ENCODE measurements at places on chromosomes 16 and 17. TPM values are rescaled to one million over a fixed set of nuclear protein-coding genes. Genes with fewer than 3 reads are reported as not detected.

DNA sequence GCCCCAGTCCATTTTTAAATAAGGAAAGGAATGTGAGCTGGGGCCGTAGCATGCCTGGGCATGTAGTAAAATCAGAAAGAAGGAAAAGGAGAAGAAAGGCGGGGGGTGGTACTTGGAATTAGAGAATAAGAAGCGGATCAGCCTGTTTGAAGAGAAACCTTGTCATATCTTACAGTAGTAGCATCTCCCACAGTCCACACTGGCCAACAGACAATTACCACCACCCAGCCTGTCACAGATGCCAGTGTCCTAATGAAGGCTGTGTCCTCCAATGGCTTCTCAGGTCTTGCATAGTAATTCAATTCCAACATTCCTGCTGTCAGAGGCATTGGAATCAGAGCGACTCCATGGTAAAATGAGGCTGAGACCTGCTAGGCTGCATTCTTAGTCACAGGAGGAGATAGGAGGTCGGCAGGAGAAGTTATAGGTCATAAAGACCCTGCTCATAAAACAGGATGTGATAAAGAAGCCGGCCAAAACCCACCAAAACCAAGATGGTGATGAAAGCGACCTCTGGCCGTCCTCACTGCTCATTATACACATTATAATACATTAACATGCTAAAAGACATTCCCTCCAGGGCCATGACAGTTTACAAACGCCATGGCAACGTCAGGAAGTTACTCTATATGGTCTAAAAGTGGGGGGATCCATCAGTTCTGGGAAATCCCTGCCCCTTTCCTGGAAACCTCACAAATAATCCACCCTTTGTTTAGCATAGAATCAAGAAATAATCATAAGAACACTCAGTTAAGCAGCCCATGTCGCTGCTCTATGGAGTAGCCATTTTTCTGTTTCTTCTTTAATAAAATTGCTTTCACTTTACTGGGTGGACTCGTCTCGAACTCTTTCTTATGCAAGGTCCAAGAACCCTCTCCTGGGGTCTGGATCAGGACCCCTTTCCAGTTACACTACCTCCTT, 9.6 kb upstream of the AKAP10 start:
- DNase-seq: no peak

GRCh38 chr16:7482032-7482431, 149.4 kb downstream of the RBFOX1 start:
- DNase-seq: no peak

DNA sequence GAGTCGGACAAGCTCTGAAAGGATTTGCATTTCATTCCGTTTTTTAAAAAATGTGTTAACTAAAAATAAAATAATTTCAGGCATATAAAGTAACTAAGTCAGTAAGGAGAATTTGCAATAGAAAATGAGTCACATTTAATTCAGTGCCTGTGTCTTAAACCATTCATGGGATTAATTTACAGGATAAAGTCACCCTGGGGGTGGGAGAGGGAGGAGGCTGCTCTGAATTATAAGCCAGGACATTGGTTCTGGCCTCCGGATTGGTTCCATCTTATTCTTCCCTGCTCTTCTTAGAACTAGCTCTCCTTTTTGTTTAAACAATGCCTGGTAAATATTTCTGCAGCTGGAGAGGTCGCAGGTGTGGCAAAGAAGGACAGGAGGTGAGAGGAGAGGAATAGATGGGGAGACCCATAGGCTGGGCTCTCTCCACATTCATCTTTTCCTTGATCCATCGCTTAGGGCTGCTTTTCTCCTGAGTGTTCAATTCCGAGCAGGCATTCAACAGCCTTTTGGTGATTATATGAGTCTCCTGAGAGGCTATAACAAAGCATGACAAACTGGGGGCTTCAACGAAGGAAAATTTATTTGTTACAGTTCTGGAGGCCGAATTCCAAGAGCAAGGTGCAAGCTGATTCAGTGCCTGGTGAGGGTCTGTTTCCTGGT, 319.2 kb downstream of the PHKB start:
- DNase-seq: no peak

CTRB2 gene
- not detected for total RNA-seq

DNA sequence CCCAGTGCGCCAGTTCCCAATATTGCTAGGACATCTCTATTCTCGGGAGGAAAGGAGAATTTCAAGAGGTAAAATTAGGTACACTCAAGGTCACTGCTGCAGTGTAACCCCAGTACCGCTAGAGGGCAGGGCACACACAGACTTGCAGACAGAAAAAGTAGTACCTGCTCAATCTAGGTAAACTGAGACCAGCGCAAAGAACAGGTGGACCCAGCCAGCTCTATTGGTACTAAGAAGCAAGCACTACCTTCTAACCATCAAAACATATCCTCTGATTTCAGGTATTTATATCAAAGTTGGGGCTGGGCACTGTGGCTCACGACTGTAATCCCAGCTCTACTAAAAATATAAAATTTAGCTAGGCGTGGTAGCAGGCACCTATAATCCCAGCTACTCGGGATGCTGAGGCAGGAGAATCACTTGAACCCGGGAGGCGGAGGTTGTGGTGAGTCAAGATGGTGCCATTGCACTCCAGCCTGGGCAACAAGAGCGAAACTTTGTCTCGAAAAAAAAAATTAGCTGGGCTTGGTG, 3.6 kb upstream of the WDR81 start:
- DNase-seq: no peak

- DNase-seq: no peak
These were observed 2.0 kb downstream of the RHBDF2 start for GRCh38 chr17:76499267-76499667.

- DNase-seq: no peak
These were observed 173.0 kb upstream of the TOM1L1 start for GRCh38 chr17:54727624-54728023.

DNA sequence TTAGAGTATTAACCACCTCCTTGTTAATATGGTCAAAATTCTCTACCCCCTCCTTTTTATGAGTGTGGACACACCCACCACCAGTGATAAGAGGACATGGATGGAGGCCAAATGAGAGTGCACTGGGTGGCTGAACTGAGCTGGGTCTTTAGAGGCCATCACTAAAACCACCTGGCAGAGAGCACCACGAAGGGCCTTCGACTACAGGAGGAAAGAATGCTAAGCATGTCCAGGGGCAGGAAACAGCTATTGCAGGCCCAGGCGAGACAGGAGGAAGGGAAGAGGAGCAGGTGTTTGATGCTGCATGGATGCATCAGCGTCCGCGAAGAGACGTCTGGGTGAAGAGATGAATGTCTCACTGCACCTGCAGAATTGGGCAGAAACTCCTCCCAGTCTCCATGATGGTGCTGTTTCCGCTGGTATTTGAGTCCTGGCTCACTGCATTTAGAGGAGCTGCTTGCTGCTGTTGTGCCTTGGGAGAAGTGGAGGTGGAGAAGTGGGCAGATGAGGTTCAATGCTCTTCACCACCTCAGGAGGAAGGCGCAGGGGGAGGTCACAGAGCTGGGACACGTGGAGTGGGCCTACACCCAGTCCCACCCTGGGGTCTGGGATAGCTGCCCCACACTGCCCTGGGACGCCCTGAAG, 33.2 kb downstream of the SPHK1 start:
- no peak for DNase-seq

DNA sequence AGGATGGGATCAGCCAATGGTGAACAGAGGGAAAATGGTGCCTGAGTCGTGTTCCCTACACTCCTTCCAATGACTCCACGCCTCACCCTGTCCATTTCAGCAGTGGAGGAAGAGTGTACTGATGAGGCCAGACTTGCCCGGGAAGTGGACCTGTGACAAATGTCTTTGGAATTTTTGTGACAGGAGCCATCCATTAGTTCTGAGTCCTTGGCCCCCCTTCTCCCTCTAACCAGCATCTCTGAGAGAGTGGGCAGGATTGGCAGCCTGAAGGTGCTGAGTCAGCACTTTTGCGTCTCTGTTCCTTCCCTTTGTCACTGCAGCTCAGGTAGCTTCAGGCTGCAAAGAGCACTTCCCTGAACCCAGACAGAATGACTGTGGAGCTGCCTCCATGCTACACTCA, 30.8 kb downstream of the BEAN1 start:
- DNase-seq: no peak

GAS2L2 gene
- not detected for total RNA-seq

GRCh38 chr17:64186171-64187092, 56.5 kb upstream of the ERN1 start:
- DNase-seq: no peak

NQO1 gene
- total RNA-seq: 12.1 TPM

GRCh38 chr17:28865946-28866752, 11.3 kb downstream of the ERAL1 start:
- DNase-seq: no peak

GRCh38 chr16:57992084-57992483, 8.4 kb downstream of the ZNF319 start:
- no peak for DNase-seq

DEXI gene
- total RNA-seq: 20.8 TPM

DNA sequence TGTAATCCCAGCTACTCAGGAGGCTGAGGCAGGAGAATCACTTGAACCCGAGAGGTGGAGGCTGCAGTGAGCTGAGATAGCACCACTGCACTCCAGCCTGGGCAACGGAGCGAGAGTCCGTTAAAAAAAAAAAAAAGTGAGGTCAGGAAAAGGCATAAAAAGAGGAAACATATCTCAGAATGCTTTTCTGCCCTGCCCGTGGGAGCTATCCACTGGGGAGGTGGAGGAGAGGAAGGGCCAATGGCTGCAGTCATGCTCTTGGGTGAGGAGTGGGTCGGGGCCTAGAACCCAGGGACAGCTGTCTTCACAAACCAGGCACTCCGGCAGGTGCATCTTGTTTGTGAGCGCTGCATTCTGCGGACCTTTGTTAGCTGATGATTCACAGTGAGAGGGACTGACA, 60.0 kb upstream of the CDC42EP4 start:
- DNase-seq: no peak

DNA sequence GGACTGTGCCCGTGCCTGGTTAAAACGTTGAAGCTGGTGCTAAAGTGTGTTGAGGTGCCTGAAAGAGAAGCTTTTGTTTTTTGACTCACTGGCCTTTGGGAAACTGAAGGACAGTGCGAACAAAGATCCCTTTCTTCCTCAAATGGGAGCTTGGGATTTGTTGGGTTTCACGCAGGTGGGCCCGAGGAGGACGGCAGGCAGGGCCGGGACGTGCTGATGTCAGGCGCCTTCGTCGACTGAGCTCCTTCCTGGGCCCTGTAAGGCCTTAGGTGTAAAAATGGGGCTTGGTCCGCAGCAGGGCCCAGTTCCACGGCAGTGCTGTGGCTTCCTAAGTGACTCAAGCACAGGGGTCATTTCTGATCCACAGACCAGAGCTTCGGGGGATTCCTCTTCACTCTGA, 106.9 kb downstream of the BANP start:
- DNase-seq: no peak

TTLL6 gene
- not detected for total RNA-seq

- DNase-seq: peak; percentile 52
These were observed 46.5 kb upstream of the CPNE2 start for GRCh38 chr16:57045694-57046381.

DNA sequence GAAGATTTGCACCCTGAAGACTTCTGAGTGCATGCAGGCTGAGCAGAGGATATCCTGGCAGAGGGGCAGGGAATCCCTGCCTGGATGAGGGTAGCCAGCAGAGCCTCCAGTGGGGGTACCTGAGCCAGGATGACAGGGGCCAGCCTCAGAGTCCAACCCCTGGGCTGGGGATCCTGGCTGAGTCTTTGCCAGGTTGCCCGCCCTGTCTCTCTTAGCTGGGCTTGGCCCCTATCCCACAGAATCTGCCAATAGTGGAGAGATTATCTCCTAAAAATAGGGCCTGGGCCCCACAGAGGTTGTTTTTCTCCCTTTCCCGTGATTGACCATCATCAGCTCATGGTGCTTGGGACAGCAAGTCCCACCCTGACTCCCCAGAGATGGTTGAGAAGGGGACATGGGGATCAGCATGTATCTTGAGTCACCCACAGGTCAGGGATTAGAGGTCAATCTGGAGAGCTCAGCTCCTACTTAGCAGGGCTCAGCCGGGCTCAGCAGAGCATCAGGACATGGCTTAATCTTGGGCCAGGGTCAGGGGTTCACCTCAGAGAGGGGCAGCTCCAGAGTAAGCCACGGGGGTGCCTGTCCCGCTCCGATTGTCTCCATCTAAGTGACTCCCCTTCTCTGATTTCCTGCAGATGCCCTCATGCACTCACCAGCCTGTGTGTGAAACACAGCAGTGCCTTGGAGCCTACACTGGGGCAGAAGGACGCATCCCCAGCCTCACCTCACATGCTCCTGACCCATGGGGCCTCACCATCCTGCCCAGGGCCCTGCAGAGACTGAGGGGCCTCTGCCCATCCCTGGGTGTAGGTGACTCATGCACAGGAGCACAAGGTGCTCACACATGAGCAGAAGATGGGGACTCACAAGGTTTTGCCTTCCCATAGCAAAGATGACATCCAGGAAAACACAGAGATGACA, 11.5 kb downstream of the CDH16 start:
- no peak for DNase-seq

DNA sequence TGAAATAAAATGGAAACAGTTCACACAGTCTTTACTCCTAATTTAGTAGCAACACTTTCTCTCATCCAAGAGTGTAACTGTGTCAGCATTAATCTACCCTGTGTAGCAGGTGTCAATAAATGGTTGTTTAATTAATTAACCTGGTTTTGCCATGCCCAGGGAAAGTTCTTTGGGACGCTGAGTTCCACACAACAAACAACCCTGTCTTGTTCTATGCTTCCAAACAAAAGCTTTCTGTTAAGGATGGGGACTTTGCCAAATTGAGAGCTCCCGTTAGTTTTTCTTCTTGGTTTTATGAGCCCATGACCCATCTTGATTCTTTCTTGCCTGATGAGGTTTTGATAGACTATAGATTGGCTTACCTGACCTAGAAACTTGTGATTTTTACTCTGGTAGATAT, 530.1 kb downstream of the KCNJ2 start:
- DNase-seq: no peak

GRCh38 chr16:16988963-16989362, 481.8 kb downstream of the XYLT1 start:
- DNase-seq: no peak

GRCh38 chr16:75402821-75403475, 30.4 kb downstream of the CFDP1 start:
- no peak for DNase-seq

LYRM9 gene
- total RNA-seq: 8.0 TPM

DNA sequence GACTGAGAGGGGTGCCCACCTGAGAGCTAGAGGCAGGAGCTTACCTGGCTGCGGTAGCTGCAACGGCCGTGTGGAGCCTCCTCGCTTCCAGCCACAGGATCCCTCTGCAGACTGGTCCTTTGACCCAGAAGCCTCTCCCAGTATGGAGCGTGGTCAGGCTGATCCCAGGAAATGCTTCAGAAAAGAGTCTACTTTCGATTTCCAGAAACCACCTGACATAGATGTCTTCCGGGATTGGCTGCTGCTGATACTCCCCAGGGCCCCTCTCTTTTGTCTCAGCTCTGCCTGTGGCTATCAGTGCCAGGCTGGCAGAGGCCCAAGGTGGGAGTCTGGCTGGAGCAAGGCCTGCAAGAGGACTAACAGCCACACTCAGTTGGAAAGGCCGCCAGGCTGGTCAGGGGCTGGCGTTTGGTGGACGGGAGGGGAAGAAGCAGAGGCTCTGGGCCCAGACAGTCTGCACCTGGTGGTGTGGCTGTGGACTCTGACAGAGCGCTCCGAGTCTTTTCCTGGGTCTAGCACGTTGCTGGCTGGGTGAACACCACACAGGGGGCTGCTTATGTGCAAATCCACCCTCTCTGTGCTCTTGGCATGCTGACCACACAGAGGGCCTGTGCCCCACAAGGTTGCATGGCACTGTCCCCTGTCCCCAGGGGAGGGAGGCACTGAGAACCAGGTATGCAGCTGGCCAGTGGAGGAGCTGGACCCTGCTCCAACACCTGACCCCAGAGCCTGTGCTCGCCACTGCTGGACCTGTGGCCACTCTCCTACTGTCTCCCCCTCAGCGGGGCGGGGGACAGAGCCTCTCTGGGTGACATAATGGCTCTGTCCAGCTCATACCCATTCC, at the start of gene LGALS3BP:
Gene LGALS3BP, minus strand, starts transcription at position 144 of the 844 bp plus-strand sequence. CDS start 2,732 bp downstream, outside the sequence.
- DNase-seq: peak; percentile 74

Measured in urinary bladder (tissue), 4 donors.